ENCODE measurements at places on chromosomes 7 and 10.

DNA sequence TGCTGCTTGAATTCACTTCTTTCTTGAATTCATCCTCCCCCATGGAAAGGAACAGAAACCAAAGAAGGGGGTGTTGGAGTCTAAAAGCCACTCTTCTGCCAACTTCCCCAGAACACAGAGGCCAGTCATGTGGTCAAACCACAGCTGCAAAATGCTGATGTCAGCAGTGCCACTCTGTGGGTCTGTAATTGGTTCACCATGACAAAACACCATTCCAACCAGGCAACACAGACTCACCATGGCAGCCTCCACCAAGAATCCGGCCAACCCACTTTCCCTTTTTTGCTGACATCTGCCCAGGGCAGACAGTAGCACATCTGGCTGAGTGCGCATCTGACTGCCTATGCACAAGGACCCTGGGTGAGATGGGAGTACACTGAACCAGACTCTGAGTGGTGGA lies 16.8 kb downstream of the OSBPL3 start:
- DNase-seq: peak; percentile 52

- no peak for DNase-seq
Measured at GRCh38 chr7:35552691-35553090, 142.2 kb downstream of the HERPUD2 start.

- DNase-seq: no peak
Measured at GRCh38 chr7:135247746-135248471, 14.3 kb downstream of the STRA8 start.

DNA sequence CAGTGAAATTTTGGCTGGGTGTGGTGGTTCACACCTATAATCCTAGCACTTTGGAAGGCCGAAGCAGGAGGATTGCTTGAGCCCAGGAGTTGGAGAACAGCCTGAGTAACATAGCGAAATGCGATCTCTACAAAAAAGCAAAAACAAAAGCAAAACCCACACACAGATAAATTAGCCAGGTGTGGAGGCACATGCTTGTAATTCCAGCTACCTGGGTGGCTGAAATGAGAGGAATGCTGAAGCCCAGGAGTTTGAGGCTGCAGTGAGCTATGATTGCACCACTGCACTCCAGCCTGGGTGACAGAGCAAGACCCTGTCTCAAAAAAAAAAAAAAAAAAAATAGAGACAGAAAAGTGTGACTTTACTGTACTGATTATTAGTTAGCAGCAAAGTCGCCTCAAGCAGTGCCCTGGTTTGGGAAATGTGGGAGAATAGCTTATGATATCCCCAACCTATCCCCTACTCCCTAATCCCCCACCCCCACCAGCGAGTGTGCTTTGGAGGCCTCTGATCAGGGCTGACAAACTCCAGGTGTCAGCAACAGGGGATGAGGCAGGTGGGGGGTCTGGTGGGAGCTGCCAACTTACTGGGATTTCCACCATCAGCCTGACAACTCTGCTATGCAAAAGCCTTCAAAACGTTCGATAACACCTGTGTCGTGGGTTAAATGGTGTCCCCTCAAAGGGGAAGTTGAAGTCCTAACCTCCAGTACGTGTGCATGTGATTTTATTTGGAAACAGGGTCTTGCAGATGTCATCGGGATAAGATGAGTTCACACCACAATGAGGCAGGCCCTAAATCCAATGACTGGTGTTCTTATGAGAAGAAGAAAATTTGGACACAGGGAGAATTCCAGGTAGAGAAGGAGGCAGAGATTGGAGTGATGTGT lies 124.7 kb upstream of the SDK1 start:
- no peak for DNase-seq

- DNase-seq: no peak
Measured at GRCh38 chr10:101568054-101568745, 19.9 kb downstream of the POLL start.

- DNase-seq: peak; percentile 55
Measured at GRCh38 chr10:104449391-104449790, 95.8 kb downstream of the CFAP58 start.

GRCh38 chr7:155405399-155406318 lies 52.3 kb upstream of the EN2 start:
- no peak for DNase-seq

- DNase-seq: no peak
Measured at GRCh38 chr10:61302124-61302523, 151.1 kb downstream of the TMEM26 start.

GRCh38 chr10:27688991-27689390 lies 56.6 kb downstream of the MKX start:
- DNase-seq: no peak

DNA sequence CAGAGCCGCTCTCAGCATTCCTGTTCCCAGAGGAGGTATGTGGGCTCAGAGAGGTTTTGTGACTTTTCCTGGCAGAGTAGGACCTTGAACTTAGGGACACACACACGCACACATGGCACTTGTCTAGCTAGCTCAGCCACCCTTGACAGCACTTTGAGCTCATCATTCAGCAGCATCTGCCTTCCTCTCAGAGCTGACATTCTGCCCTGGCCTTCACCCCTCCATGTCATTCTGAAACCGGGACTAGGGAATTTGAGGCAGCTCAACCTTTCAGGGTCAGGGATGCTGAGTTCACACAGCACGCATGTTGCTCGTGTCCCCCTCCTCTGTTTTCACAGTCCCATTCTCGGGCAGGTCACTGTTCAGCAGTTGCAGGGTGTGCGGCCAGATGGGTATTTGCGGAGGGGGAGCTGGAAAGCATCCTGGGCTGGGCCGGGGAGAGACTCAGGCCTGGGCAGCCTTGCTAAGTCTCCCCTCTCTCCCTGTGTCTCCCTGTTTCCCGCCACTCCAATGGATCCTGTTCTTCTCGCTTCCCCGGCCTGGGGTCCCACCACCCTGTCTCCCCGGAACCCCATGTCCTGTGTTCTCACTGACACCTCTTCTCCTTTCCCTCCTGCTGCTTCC lies 78.0 kb downstream of the COL13A1 start:
- no peak for DNase-seq

GRCh38 chr10:44132361-44133289 lies 252.3 kb downstream of the CXCL12 start:
- no peak for DNase-seq

- DNase-seq: peak; percentile 15
Measured at GRCh38 chr7:64946772-64947171, 43.7 kb downstream of the ZNF273 start.

DNA sequence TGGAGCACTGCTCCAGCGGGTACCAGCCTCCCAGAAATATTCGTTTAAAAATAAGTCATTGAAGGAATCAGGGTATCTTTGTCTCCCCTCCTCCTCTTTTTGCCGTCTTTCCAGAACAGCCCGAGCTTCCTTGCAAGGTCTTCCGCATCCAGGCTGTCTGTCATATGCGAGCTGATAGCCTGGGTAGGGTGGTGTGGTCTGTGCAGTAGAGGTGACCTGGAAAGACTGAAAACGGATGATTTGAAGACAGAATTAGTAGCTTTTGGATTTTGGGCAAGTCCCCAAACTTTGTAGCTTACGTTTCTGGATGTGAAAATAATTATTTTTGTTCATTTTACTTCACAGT lies 480 bp downstream of the VPS50 start:
- no peak for DNase-seq

GRCh38 chr7:150903606-150904005 lies 51.3 kb downstream of the AOC1 start:
- DNase-seq: peak; percentile 24

DNA sequence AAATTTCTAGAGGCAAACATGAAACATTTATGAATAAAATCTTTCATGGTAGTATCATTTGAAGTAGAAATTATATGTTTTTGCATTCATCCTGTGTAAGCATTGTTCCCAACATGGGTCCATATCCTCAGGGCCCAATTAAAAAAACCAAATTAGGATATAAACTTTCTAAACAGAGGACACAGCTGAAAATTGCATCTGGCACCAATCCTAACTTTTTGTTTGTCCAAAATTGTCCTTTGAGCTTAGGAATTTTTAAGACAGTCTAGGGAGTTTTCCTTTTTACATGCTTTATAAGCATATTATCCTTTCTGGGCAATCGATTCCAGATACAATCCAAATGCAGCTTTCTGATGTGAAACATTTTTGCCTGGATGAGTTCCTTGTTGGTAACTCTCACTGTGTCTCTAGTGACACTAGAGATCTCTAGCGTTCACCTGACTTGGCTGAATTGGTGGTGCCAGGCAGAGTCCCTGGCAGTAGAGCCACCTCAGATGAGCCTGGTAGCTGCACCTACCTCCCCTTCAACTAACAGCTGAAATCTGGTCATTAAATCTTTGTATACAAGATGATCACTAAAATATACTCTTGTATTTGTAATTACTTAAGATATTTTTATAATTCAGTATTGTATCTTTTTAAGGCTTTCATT lies 137.6 kb upstream of the SAMD8 start:
- no peak for DNase-seq

DNA sequence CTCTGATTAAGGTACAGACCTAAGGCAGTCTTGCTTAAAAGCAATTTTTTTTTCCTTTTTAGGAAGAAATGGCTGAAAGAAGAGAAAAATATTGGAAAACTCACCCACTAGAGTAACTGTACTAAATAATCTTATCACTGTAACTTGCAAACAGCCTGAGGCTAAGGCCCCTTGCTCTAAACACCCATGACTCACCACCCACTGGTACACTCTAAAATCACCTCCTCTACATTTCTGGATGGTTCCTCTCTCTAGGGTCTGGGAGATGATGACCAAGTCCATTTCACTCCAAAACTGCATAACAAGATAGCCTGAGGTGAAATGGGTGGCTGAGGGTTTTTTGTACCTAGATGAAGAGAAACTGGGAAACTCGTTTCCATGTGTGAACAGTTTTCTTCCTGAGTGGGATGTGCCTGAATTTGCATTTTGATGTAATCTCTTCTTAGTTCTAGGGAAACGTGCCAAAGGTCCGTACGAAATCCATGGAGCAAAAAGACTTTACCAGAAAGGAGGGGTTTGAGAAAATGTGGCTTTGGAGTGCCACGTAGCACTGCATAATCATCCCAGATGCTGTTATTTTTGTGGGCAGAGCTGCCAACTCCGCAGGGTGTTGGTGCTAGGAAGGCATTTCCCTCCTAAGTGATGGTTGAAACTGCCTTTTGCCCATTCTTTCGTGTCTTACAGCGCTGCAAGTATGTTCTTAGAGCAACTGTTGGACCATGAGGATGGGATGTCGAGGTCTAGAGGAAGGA lies 113.5 kb upstream of the C10orf90 start:
- DNase-seq: no peak

DNA sequence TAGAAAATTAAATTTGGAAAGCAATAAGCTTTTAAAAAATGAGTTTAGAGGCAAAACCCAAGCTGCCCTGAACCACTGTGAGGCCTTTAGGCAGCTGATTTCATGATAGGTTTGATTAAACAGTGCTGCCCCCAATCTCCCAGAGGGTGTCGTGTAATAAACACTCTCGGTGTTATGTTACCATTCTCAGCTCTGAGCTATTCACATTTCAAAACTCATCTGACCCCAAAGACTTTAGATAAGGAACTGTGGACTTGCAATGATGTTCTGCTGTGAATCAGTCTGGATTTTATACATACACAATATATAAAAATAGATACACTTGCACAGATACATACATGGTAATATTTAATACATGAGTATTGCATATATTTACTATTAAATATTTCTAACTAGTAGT lies 120.4 kb downstream of the MALRD1 start:
- DNase-seq: peak; percentile 10

- no peak for DNase-seq
Measured at GRCh38 chr7:139675127-139676125, 102.4 kb downstream of the HIPK2 start.

GRCh38 chr10:27440478-27440877 lies 63.6 kb upstream of the RAB18 start:
- no peak for DNase-seq

GRCh38 chr10:129514568-129515451 lies 47.8 kb downstream of the MGMT start:
- no peak for DNase-seq

DNA sequence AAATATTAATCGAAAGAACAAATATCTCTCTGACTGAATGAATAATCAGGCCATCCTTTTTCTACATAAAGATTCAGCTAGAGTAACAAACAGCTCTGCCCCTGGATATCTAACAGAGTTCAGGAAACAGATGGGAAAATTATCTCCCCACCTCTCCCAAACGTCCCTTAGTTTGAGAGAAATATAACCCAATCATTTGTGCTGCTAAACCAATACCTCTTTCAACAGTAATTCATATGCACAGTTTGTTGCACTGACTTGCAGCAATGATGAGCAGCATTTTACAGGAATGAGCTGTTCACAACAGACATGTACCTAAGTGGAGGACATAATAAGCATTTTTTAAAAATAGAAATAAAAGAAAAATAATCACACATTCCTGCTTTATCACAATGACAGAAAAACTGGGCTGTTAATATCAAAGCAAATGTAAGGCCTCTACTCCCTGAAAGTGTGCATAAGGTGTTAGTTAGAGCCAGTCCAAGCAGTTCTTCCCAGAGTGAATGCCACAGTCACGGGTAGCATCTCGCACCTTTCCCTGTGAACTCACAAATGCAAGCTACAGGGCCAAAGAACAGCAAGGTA lies 2.3 kb downstream of the CREB3L2 start:
- DNase-seq: no peak

GRCh38 chr7:127776776-127777386 lies 124.9 kb downstream of the SND1 start:
- peak; percentile 75 for DNase-seq

GRCh38 chr7:131619336-131620305 lies 63.2 kb upstream of the PODXL start:
- no peak for DNase-seq

GRCh38 chr7:10315881-10316280 lies 657.8 kb upstream of the PHF14 start:
- no peak for DNase-seq

DNA sequence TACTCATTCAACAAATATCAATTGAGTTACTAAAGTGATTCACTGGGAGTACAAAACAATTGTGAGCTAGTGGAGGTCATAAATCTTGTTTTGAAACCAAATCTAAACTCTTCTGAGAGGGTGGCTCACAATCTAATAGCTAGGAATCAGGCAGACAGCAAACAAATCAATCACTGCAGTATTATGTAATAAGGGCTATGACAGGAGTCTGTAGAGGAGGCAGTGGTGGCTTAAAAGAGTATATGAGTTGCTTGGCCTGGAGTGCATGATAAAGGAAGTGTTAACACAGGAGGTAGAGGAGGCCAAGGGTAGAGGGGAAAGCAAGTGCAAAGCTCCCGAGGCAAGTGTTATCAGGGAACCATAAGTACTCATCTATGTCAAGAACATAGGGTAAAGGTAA lies 16.5 kb downstream of the MYPN start:
- peak; percentile 17 for DNase-seq

DNA sequence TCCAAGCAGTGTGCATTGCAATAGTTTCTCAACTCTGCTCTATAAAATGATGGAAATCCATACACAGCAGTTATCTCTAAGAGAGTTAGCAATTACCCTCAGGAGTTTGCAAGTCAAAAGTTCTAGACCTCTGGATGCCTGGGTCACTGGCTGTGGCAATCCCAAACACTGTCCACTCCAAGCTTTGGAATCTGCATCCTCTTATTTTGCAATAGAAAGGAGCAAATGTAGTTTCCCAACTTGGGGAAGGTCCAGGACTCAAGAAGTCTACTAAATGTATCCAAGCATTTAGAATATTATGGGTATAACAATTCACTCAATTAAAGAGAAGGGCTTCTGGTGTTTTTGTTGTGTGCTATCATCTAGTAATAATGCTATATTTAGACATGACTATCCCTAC lies 131.3 kb upstream of the NRP1 start:
- DNase-seq: no peak

- no peak for DNase-seq
Measured at GRCh38 chr7:98138672-98139071, 32.0 kb downstream of the LMTK2 start.

GRCh38 chr10:102555781-102556328 lies 52.1 kb downstream of the SUFU start:
- peak; percentile 77 for DNase-seq

Data from iris pigment epithelial cell (primary cell).